ENCODE measurements at places on chromosomes 2 and 18.

DNA sequence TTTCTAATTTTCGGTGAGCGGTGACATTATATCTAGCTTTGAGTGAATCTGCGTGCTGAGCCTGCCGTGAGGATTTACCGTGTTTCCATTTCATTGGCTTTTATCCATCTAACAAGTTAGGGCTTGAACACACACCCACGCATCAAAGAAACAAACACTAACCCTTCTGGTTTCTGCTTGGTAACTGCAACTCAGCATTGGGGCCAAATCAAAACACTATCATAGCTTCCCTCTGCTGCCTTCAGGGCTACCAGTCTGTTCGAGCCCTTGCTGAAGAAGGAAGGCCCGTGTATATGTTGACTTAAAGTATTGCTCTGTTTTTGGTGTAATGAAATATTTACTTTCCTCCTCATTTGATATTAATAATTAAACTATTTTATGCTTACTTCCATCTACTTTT, 227.2 kb downstream of the PHLPP1 start:
- DNase-seq, result no peak

GRCh38 chr18:55213586-55213985, 254.3 kb upstream of the CCDC68 start:
- no peak for DNase-seq

DNA sequence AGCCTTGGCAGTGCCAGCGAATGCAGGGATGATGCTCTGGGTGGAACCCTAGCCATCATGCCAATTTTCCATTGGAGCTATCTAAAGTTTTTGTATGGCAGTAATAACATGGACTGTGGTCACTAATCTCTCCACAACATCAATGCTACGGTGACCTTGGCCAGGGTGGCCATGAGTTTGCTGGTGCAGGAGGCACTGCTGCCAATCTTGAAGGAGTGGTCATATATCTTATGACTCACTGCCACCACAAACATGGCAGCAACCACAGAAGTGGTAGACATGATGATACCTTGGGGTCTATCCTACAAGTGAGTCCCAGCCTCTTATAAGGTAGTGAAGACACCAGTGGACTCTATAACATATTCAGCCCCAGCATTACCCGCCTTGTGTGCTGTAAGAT, 104.6 kb downstream of the EVA1A start:
- DNase-seq, result no peak

- no peak for DNase-seq
Observed at GRCh38 chr2:127431408-127432023, 13.3 kb downstream of the PROC start.

DNA sequence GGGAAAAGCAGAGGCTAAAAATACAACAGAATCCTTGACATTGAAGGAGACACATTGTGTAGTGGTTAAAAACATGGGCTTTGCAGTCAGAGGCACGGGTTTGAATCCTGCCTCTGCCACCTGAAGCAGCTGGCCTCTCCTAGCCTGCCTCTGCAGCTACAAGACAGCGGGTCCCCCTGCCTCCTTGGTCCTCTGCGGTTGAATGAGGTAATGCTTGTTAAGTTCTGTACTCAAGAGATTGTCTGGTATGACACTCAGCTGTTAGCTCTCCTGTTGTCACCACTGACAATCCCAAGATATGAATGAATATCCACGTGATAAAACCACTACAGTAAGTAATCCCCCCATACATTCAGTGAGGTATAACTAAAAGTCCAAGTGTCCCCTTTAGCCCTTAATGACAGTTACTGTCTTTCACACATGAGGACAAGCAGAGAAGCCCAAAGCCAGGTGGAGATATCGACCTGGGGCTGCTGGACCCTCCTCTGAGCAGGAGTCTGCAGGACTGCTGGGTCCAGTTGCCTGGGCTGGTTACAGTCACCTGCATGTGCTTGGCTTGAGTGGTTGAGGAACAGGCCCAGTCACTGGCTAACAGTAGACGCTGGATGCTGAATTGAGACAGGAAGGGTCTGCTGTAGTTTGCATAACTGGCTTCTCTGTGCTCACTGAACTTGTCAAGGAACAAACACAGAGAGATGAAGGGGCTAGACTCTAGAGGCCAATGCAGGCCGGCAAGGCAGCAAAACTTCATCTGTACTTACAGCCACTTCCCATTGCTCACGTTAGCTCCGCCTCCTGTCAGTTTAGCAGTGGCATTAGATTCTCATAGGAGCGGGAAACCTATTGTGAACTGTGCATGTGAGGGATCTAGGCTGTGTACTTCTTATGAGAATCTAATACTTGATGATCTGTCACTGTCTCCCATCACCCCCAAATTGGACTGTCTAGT, 85.5 kb downstream of the TGFA start:
- DNase-seq, result no peak

DNA sequence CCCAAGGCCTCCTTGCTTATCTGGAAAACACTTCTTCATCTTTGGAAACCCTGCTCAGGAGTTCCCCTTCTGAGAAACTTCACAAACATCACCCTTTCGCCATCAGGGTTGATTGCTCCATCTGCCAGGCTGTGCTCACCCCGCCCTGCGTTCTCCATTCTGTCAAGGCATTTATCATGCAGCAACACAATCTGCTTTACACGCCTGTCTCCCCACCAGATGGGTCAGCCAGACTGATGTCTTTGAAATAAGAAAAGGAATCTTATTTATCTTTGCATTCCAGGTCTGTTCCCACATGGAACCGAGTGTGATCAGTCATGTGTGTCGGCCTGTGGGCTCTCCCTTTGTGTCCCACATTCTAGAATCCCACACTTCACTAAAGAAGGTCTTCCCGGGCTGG, 110.0 kb upstream of the ARL4C start:
- no peak for DNase-seq

GRCh38 chr2:83282841-83283240, 1176.2 kb downstream of the SUCLG1 start:
- DNase-seq, result no peak

GRCh38 chr2:232937278-232937906, 67.3 kb downstream of the SNORC start:
- DNase-seq, result no peak

GRCh38 chr2:160140471-160140870, 59.6 kb downstream of the ITGB6 start:
- no peak for DNase-seq

DNA sequence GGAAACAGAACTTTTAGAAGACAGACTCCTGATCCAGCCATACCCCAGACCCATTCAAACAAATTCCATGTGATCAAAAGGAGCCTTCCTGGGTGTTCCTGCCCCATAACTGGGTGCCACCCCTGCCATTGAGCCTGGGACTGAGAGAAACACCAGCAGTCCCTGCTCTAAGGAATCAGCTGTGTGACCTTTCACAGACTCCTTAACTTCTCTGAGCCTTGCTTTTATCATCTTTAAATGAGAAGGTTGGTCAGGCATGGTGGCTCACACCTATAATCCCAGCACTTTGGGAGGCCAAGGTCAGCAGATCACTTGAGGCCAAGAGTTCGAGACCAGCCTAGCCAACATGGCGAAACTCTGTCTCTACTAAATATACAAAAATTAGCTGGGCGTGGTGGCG, 20.6 kb downstream of the CIDEA start:
- no peak for DNase-seq

- DNase-seq, result no peak
Observed at GRCh38 chr18:43170586-43170985, 55.1 kb upstream of the RIT2 start.

DNA sequence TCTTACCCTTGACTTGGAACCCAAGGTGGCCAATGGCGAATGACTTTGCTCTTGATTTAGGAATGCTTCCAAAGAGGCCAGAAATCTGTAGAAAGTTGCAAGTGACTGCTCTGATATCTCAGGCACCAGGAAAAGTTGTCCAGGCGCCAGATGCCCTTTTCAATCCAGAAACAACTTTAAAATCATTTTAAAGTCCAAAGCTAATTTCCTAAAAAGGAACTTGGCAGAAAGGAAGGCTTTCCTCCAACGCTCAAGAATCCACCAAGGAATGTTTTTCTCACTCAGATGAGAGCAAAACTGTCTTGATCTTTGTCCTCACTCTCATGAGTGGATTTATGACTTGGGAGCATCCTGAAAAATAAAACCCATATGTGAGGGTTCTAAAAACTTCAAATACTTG, 5.3 kb downstream of the NGEF start:
- no peak for DNase-seq

DNA sequence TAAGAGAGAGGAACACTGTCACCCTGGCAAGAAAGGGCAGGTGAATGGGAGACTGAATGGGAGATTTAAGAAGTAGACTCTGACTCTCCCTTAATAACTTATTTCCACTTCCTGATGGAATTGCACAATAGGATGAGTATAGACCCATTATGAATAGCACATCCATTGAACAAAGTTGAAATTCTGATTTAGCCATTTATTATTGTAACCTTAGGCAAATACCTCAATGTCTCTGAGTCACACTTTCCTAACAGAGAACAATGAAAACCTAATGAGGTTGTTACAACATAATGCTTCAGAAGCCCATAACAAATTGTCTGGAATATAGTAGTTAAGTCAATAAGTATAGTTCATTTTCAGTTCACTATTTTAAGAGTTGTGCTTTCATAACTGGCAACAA, 78.9 kb downstream of the NRXN1 start:
- no peak for DNase-seq

DNA sequence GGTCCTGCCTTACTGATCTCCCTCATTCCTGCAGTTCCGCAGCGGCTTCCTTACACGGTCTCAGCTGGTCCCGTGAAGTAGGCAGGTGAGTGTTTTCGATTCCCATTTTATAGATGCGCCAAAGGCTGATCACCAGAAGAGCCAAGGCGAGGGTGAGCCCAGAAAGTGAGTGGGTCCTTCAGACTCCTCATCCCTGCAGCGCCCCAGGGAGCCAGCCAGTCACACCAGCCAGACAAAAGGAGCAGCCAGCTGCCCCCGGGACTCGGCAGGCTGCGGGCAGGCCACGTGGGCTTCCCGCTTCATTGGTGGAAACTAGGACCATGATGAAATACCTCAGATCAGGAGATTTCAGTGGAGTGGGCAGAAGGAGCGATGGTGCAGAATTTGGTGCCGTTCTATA, 85.9 kb downstream of the SMAD7 start:
- DNase-seq, result no peak

- DNase-seq, result no peak
Observed at GRCh38 chr2:150325656-150326314, 161.7 kb downstream of the RND3 start.

GRCh38 chr2:33210626-33211025, 263.9 kb downstream of the LTBP1 start:
- DNase-seq, result no peak

GRCh38 chr18:62577765-62578164, 54.9 kb downstream of the ZCCHC2 start:
- DNase-seq, result no peak

DNA sequence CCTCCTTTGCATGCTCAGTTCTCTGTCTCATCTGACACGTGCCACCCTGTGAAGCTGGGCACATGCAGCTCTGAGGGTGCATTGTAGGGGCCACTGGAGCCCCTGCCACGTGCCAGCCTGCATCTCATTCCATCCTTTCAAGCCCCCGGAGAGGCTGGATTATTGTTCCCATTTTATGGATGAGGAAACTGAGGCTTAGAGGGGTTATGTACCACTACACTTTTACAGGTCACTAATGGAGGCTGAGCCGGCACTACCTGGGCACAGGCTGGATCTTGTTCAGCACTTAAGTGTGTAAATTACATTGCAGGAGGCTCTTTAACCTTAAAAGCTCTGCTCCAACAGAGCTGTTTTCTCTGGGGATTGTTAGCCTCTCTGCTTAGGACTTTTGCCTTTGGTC, 47.5 kb downstream of the KCNIP3 start:
- no peak for DNase-seq

GRCh38 chr2:241189856-241190201, 1.4 kb downstream of the ANO7 start:
- no peak for DNase-seq

DNA sequence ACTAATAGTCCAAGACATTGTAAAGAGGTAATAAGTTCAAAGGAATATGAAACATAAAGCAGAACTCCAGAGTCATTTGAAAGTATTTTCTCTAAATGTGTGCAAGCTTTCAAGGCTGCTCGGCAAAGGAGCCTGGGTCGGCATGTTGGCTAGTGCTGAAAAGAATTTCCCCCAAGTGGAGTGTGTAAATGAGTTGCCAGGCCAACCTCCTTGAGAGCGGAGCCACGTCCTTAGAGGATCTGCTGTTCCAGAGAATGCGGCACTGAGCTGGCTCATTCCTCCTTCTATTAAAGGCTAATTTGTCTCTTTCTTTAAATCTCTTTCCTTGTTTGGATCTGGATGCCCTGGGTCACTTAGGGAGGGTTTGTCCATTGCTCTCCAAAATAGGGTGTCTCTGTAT, 127.5 kb downstream of the RDH14 start:
- DNase-seq, result no peak

- DNase-seq, result no peak
Observed at GRCh38 chr18:11872479-11873136, 21.4 kb downstream of the CHMP1B start.

DNA sequence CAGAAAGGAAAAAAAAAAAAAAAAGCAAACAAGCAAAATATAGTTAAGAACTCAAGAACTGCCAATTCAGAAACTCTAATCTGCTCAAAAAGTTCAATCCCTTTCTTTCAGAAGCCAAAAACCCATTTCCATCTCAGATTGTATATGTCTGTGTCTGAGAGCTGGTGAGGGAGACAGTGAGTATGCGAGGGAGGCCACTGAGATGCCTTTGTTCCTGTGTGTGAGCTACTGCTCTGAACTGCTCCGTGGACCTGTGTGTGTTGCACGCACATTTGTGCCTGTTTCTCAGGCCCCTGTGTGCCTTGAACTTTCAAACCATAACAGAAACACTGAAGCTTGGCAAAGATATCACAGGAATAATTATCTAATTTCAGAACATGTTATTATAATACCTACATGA, 2.5 kb upstream of the PKDCC start:
- no peak for DNase-seq

GRCh38 chr2:230443541-230443940, 27.5 kb downstream of the SP100 start:
- DNase-seq, result no peak

GRCh38 chr2:147639891-147640290, 204.9 kb upstream of the ACVR2A start:
- DNase-seq, result no peak

DNA sequence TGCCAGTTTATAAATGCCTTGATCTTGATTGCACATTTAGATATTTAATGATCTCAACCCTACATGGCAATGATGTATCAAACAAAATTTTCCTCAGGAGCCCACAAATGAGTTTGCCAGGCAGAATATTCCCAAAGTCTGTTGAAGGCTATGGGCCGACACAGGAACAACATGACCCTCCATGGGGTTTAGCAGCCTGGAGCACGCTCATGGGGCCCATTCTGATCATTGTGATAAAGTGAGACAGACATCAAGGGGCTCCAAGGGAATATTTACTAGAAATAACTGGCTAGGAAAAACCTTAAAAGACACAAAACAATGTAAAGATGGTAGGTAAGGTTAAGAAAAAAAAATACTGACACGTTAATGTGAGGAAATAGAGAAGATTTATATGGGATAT, 485.4 kb downstream of the PLCL1 start:
- DNase-seq, result no peak

GRCh38 chr2:124805060-124805459, 780.0 kb downstream of the CNTNAP5 start:
- no peak for DNase-seq

GRCh38 chr2:174202188-174202587, 46.1 kb downstream of the OLA1 start:
- no peak for DNase-seq

GRCh38 chr2:203669820-203670219, 36.6 kb upstream of the CD28 start:
- DNase-seq, result no peak

Measured in activated naive CD4-positive, alpha-beta T cell treated with anti-CD3 and anti-CD28 coated beads, Interleukin-2, amount 50 U/mL, for 16 hours (primary cell).